ENCODE measurements at places on chromosomes 11 and 22.

- peak; percentile 88 for DNase-seq
Measured at GRCh38 chr11:119666463-119667131, 62.4 kb downstream of the NECTIN1 start.

- peak; percentile 59 for DNase-seq
Measured at GRCh38 chr11:10455637-10456487, 798 bp downstream of the AMPD3 start.

GRCh38 chr22:41682033-41682807, 6.4 kb downstream of the SNU13 start:
- DNase-seq, result peak; percentile 86

DNA sequence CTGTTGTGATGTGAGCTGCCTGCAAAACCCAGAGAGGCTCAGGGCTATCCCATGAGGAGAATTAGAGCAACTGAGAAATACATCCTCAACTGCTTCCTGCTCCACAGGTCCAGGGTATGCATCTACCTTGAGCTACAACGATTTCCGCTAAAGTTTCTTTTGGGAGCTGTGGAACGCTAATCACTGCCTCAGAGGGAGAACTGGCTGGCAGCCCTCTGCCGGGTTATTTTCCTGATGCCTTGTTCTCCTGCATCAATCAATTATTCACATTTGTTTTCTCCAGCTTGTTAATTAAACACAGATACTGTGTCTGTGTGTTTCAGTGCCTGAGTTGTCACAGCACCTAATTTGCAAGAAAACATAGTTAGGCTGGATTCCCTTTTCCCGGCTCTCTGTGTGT, 211.1 kb upstream of the PLET1 start:
- DNase-seq, result no peak

DNA sequence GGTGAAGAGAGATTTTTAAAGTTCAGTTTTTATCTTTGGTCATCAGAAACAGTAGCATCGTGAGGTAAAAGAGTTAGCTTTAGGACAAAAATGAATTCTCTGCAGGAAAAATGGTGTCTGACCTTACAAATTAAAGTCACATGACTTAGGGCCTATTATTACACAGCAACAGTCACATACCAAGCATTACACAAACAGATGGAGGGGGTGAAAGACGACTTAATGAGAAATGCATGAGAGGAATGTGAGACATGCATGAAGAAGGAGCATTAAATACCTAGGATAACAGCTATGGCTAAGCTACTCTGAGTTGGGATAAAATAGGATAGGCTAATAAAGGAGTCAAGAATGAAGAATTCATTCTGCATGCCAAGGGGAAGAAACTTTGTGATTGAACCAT, 77.5 kb downstream of the BLID start:
- no peak for DNase-seq

DNA sequence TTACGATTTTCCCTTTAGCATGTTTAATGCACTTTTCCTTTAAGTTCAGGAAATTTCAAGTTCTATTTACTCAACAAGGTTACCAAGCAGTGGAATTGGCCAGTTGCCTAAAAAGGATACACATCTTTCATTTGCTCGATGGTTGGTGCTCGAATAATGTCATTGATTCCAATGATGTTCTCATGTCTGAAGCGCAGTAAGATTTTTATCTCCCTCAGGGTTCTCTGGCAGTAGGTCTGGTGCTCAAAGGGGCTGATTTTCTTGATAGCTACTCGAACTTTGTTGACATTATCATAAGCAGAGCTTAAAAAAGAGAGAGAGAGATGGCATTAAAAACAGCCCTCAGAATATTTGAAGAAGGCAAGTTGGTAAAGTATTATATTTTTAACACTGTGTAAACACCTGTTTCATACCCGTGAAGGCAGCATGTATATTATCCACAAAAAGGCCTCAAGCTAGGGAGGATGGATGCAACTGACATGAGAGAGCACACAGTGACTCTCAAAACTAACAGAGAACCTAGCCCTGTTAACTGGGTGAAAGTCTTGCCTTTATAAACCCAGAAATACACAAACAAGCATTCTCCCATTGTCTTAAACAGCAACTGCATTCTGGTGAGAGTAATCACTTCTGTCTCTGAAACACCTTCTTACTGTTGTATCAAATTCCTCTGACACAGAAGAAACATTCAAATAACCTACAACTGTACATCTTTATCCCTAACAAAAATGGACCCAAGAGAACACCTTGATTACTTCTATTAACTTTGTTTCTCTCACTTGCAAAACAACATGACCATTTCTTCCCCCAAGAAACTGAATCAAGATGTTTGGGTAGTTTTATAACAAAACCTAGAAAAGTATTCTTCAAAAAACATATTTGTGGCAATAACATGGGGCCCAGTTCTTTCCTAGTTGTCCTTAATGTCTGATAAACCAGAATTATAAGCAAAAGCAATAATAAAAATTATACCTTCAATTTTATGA, 59.6 kb downstream of the MAPK1 start:
- no peak for DNase-seq
